LHCN-M2 (cell line): ENCODE measurements at places on chromosomes 11 and 22. TPM values are rescaled to one million over a fixed set of nuclear protein-coding genes. Genes with fewer than 3 reads are reported as not detected.

HEPHL1 gene
- total RNA-seq = not detected in 2 replicates

IFITM1 gene
- 0.32 and 3.2 TPM in 2 replicates for total RNA-seq

DNA sequence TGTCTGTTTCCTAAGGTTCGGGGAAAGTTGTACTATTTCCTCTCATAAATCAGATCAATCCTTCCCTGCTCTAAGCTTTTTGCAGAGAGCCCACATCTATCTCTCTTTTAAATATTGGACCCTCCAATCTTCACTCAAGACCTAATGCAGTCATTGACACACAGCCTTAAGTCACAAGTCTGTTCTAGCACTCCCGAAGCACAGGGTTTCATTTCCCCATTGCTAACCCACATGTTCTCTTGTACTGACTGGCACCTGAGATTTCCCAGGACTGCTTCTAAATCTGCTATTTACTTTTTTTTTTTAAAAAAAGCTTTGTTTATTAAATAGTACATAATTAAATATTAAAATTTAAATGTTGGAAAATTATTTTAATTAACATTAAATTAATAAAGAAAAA lies 674.7 kb downstream of the TBC1D22A start:
- DNase-seq = no peak

DNA sequence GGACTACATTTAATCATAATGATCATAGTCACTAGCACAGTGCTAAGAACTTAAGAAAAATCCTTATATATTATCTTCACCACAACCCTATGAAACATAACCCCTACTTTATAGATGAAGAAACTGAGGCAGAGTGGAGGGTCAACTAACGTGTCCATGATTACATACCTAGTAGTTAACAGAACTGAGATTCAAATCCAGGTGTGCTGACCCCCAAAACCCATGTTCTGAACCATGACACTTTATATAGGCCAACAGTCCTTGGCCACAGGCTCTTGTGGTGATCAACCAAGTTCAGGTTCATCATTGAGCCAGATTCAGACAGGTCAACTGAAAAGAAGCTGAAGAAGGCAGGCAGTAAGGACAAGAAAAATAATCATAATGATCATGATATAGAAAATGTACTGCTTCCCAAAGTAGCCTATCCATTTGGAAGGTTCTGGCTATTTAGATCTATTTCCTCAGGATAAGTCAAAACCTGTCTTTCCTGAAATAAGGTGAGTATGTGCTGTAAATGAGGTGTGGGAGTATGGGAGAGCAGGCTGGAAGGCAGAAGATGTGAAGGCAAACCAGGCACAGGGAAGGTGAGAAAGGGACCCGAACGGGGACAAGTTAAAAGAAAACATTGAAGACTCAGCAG lies 39.7 kb downstream of the MAPK1 start:
- no peak for DNase-seq

- peak; percentile 87 for DNase-seq
Observed at GRCh38 chr22:22375576-22376351, 131.2 kb downstream of the VPREB1 start.

- no peak for DNase-seq
Observed at GRCh38 chr11:34161812-34162492, 56.5 kb downstream of the NAT10 start.
